A549 treated with RU486 at 1 μM for 4 hours (cell line): ENCODE measurements at places on chromosomes 1 and 21. TPM values are rescaled to one million over a fixed set of nuclear protein-coding genes. Genes with fewer than 3 reads are reported as not detected.

CELA3A gene
- total RNA-seq = not detected in 5 replicates

TGFB2 gene
- 22.2 to 28.2 TPM (median 23.6 TPM) in 5 replicates for total RNA-seq

SYF2 gene
- total RNA-seq = 33.8 to 50.1 TPM (median 37.9 TPM) in 5 replicates

SLC25A34 gene
- 0.09 to 0.60 TPM (median 0.25 TPM) in 5 replicates for total RNA-seq
